ENCODE measurements at places on chromosomes 7 and 10.

DNA sequence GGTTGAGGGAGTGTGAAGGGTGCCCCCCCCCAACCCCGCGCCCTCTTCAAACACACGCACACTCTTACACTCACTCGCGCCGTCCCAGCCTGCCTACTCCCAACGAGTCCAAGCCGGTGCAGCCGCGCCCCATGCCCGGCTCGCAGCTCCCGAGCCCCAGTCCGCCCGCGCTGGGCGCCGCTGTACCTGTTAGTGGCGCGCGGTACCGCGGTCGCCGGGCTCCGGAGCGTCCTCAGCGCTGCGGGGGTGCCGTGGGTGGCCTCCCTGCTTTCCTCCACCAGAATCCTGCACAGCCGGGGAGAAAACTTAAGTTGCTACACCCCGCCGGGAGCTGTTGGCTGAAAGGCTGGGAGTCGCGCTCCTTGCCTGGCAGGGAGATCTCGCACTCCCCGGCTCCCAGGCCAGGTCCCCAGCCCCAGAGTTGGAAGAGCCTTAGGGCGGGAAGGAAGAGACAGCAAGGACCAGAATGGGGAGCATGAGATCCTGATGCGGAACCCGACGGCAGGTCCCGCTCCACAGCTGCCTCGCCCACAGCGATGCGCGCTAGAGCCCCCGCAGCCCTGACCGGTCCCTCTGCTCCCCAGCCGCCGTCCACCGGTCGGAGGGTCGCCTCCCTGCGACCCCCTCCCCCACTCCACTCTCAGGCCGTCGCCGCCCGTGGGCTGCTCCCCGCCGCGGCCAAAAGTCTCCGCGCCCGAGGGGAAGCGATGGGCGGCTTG lies 863 bp downstream of the ST8SIA6 start:
- peak; percentile 59 for DNase-seq

GRCh38 chr10:4154191-4154715 lies 369.2 kb upstream of the KLF6 start:
- no peak for DNase-seq

GRCh38 chr10:29554660-29555059 lies 80.1 kb downstream of the SVIL start:
- no peak for DNase-seq

DNA sequence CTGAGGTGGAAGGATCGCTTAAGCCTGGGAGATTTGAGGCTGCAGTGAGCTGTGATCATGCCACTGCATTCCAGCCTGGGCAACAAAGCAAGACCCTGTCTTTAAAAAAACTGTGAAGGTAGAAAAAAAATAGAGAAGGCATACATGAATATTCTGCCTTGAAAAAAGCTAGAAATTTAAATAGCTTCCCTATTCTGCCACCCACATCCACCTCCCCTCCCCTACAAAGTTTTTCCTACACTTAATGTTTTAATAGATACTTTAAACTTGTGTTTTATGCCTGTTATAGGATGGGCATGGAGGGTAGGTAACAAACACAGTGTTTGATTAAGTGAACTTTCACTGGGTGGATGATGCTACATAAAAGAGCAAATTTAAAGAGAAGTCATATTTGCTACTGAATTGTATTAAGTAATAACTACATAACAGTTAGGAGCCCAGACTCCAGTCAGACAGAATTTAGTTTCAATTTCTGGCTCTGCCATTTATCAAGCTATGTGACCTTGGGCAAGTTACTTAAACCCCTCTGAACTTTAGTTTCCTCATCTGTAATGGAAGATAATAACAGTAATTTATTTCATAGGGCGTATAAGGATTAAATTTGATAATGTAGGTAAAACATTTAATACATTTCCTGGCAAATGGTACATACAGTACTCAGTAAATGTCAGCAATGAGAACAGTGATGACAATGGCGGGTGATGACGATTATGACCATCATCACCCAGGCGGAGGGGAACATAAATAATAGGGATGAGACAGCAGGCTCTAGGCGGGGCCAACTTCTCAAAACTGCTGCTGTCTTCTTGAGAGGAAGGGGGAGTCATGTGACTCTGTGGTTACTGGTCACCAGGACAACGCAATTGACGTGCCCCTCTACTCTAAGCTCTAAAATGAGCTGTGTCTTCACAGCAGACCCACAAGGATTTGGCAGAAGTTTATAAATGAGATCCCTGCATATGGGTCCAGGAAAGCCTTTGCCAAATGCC lies 15.8 kb downstream of the DNMBP start:
- DNase-seq = no peak

- no peak for DNase-seq
Observed at GRCh38 chr10:24597426-24597825, 126.3 kb downstream of the ARHGAP21 start.

DNA sequence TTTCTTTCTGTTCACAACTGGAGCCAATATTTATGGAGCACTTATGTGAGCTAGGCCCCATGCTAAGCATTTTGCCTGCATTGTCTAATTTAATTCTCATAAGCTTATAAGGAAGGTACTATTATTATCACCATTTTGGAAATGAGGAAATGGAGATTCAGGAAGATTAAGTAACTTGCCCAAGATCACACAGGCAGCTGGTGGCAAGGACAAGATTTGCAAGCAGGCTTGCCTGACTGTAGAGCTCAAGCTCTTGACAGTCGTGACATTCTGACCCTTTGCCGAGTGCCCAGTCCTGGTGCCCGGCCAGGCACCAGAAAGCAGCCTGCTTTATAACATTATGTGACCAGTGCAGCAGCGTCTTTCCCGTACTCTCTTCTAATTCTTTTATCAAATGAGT lies 38.2 kb downstream of the WNT2 start:
- DNase-seq = no peak

DNA sequence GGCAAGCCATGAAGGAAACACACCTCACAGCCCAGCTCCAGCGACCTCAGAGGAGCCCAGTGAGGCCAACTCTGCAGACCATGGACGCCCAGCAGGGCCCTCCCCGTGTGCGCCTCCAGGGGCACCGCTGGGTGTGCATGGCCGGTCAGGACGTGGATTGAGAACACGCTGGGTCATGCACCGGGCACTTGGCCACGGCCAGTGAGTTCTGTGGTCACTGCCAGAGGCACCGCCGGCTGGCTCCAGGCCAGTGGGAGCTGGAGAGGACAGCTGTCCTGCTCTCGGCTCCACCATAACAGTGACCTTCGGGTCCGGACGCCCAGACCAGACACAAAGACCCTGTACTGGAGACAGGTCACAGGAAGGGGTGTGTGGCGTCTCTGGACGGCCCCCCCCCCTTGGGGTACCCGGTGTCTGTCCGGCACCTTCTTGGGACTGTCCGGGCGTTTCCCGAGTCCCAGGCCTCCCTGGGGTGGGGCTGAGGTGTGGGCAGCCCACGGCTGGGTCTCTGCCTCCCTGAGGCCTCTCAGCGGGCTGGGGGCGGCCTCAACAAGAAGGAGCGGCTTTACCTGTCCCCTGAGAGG lies 50.4 kb upstream of the NKX6-2 start:
- DNase-seq = peak; percentile 15

DNA sequence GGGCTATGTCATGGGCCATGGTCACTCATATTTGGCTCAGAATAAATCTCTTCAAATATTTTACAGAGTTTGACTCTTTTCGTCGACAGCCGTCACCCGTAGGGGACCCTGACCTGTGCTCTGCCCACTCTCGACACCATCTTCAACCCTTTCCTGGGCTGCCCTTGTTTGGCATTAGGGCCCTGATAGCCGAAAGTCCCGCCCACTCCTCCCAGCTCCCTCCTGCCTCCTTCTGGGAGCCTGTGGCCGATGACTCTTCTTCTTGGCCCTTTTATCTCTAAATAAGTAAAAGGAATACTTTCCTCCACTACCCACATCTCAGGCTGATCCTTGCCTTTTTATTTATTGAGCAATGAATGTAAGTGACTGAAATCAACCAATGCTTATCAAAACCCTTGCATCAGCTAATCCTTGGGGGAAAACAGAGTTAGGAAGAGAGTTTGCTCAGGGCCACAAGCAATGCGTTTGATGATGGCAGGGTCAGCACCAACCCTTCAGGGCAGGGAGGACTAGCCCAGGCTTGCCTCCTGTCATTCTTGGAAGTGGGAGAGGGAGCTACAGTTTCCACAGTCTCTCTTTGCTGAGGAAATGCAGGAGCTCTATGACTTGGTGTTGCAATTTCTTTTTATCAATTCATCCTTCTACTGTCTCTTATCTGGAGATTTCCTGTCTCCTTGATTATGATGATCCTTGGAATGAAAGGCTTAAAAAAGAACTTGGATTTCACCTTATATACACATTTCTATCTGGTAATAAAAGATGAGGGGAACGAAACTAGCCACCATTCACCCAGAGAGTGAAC lies 218.2 kb upstream of the PODXL start:
- DNase-seq = no peak

DNA sequence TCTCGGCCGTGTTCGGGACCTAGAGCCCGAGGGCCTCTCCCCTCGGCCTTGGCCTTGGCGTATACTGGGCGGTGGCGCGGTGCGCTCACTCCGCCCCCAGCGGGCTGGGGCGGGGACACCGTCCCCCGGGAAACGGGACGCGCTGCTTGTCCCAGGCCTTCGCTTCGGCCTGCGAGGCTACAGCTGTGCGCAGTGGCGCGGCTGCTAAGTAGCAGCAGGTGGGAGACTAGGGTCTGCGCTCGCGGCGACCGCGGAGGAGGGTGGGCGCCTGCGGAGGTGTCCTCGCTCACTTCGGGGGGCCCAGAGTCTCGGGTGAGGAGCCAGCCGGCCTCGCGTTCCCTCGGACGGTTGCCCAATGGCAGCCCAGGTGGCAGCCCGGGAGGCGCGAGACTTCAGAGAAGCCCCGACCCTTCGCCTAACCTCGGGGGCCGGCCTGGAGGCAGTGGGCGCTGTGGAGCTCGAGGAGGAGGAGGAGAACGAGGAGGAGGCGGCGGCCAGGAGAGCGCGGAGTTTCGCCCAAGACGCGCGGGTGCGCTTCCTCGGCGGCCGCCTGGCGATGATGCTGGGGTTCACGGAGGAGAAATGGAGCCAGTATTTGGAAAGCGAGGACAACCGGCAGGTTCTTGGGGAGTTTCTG lies at the start of gene DNAH11:
Gene DNAH11, plus strand, starts transcription at position 149 of the 637 bp plus-strand sequence. Its CDS starts 207 bp downstream, at position 356.
- peak; percentile 9 for DNase-seq

GRCh38 chr10:72334196-72334824 lies 20.4 kb downstream of the DNAJB12 start:
- no peak for DNase-seq

DNA sequence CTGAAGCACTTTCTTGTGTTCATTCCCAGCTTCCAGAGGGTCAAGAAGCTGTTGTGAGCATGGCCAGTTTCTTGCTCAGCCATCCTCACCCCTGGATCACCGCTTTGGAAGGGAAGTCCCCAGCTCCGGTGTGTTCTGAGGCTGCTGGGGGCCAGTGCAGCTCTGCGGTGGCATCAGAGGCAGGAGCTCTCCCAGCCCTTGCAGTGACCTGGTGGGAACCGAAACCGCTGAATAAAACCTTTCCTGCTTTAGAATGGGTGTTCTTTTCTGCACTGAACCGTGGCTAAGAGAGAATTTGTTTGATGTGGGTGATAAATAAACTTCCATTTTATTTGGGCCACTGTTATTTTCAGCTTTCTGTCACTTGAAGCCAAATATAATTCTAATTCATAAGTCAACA lies 450.9 kb upstream of the VSTM2A start:
- no peak for DNase-seq

DNA sequence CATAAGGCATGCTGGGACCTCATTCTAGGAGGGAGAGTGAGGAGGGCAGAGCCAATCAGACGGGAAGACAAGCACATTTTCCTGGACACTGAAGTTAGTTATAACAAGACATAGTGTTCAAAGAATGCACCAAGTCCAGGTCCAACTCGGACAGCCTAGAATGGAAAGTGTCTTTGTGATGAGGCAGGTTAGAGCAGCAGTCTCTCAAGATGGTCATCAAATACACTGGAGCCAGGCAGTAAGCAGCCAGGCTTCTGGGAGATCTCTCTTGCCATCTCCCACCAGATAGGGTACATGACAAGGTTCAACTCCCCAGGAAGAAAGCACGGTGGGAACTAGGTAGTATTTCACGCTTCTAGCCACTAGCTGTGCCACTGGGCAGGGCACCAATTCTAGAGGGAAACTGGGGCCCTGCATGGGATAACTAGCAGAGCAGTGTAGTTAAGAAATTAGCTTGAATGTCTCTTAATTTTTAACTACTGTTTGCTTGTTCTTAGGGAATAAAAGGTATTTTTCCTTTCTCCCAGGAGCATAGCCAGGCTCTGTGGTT lies 7.6 kb upstream of the GPAM start:
- DNase-seq = no peak

GRCh38 chr10:6108072-6108471 lies 19.2 kb downstream of the RBM17 start:
- DNase-seq = no peak

- DNase-seq = no peak
Observed at GRCh38 chr7:73718905-73719805, at the start of gene STX1A. Gene STX1A (minus strand): TSS chr7:73719669. CDS start chr7:73719631, 38 bp downstream.

DNA sequence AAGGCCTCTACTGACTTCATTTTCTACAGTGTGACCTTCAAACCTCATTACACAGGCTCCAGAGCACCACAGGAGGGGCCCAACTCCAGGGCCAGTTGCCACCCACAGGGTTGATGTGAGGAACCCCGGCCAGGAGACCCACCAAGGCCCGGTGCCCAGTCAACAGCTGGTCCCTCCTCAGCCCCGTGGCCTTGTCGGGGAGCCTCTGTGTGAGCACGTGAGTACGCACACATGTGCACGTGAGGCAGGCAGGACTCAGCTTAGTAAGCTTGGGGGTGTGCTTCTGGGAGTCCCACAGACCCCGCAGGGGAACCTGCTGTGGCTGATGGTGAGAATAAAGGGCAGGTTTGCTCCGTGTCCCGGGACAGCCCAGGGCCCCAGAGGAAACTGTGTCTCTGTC lies 104.5 kb downstream of the VIPR2 start:
- no peak for DNase-seq

DNA sequence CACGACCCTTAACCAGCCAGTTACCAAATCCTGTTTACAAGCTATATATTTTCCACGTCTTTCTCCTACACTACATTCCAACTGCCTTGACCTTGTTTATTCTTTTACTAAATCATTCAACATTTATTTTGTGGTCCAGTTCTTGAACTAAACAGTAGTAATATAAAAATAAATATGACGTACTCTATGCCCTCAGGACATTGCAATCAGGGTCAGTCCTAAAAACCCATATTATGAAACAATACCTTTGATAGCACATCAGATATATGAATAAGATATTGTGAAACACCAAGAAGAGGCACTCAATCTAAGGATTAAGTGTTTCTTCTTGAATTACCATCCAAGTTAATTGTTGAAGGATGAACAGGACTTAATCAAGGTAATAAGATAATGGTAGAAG lies 52.5 kb upstream of the WNT16 start:
- no peak for DNase-seq

GRCh38 chr10:29623797-29624196 lies 11.0 kb downstream of the SVIL start:
- no peak for DNase-seq

- no peak for DNase-seq
Observed at GRCh38 chr7:149223761-149224160, 15.7 kb upstream of the ZNF212 start.

- no peak for DNase-seq
Observed at GRCh38 chr7:96991546-96992191, 13.7 kb upstream of the DLX6 start.

Measured in PC-9 (cell line).